Spinal cord (tissue), 10 donors: ENCODE measurements at places on chromosomes 13 and 19. TPM values are rescaled to one million over a fixed set of nuclear protein-coding genes. Genes with fewer than 3 reads are reported as not detected.

LRP3 gene
- 130 TPM for polyA plus RNA-seq

GRCh38 chr13:113981611-113982295, 7.9 kb upstream of the C13orf46 start:
- H3K4me3 ChIP-seq, result no peak overlapping the region
- H3K4me1 ChIP-seq, result peaks cover 3% of the 10 kb centered on the region
- no peak overlapping the region for H3K27ac ChIP-seq
- no peaks in the 10 kb centered on the region for H3K27me3 ChIP-seq
- DNase-seq, result no peak
- peaks cover 56% of the 10 kb centered on the region for H3K36me3 ChIP-seq

- peaks cover 26% of the 10 kb centered on the region for H3K4me1 ChIP-seq
- peaks cover 45% of the 10 kb centered on the region for H3K27me3 ChIP-seq
- DNase-seq, result no peak
- H3K4me3 ChIP-seq, result peak overlapping the region; percentile 33
Measured at GRCh38 chr19:49056101-49056901, 1.2 kb downstream of the CGB7 start.

CEACAM4 gene
- polyA plus RNA-seq, result not detected

DNA sequence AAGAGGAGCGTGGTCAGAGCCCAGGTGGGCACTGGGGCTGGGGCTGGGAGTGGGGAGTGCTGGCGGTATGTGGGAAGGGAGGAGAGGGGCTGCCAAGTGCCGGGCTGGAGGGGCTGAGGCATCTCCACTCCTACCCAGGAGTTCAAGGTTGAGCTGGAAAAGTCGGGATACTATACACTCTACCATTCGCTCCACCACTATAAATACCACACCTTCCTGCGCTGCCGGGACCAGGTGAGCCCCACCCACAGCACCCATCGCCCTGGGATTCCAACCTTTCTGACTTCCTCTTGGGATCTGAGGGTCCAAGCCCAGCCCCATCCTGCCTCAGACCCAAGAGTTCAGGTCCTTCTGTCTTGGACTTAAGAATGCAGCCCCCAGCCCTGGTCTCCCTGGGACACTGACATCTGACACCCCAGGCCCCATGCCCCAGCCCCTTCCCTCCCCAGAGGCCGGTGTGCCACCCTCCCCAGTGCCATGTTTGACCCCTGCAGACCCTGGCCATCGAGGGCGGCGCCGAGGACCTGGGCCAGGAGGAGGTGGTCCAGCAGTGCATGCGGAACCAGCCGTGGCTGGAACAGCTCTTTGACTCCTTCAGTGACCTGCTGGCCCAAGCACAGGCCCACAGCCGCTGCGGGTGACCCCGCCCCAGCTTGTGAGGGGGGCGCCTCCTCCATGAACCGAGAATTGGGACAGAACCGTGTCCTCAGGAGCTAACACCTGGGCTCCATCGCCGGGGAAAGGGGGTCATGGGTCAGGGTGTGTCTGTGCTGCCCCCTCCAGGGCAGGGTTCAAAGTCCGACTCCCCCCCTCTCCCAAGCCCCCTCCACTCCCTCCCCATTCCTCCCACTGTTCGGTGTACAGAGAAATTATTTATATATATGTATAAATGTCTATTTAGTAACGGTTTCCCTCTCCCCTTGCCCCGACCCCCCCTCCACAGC, 14.7 kb downstream of the RRAS start:
- no peak overlapping the region for H3K4me3 ChIP-seq
- H3K27me3 ChIP-seq, result no peaks in the 10 kb centered on the region
- H3K36me3 ChIP-seq, result peaks cover 66% of the 10 kb centered on the region
- H3K27ac ChIP-seq, result no peak overlapping the region
- no peak for DNase-seq
- H3K4me1 ChIP-seq, result peaks cover 4% of the 10 kb centered on the region

DNA sequence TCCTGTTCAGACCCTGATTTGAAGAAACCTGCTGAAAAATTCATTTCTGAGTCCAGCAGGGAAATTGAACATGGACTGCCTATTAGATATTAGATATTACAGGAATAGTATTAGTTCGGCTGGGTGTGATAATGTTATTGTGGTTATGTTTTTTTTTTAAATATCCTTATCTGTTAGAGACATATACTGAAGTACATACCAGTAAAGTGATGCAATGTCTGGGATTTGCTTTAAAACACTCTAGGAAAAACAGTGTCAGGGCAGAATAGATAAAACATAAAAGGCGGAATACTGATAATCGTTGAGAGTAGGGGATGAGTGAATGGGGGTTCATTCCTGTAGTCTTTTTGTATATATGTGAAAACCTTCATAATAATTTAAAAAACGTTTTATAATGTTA, 28.7 kb upstream of the AMER2 start:
- no peak overlapping the region for H3K27ac ChIP-seq
- H3K4me3 ChIP-seq, result no peak overlapping the region
- peaks cover 5% of the 10 kb centered on the region for H3K4me1 ChIP-seq
- H3K27me3 ChIP-seq, result no peaks in the 10 kb centered on the region

GRCh38 chr13:22596171-22596863, 584.5 kb upstream of the SGCG start:
- no peaks in the 10 kb centered on the region for H3K36me3 ChIP-seq
- H3K4me1 ChIP-seq, result no peaks in the 10 kb centered on the region
- no peak for DNase-seq
- H3K4me3 ChIP-seq, result no peak overlapping the region
- H3K27me3 ChIP-seq, result no peaks in the 10 kb centered on the region
- no peak overlapping the region for H3K27ac ChIP-seq

POU2F2 gene
- polyA plus RNA-seq, result 20.6 TPM

DNA sequence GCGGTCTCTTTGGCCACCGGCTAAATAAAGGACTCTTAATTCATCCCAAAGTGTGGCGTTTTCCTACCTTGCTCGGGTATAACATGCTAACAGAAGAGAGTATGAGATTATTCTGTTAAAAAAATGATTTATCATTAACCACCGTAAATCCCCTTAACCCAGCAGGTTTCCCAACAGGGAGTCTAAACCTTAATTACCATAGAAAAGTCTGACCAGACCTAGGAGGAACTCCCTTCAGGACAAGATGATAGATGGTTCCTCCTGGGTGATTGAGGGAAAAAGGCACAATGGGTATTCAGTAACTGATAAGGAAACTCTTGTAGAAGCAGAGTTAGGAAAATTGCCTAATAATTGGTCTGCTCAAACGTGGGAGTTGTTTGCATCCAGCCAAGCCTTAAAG, 193.7 kb downstream of the ZNF737 start:
- H3K27me3 ChIP-seq, result no peaks in the 10 kb centered on the region
- H3K4me1 ChIP-seq, result no peaks in the 10 kb centered on the region
- H3K4me3 ChIP-seq, result no peak overlapping the region
- no peak overlapping the region for H3K27ac ChIP-seq
- no peak for DNase-seq

CYP4F11 gene
- polyA plus RNA-seq, result not detected

GRCh38 chr19:4064496-4065260, 2.0 kb downstream of the ZBTB7A start:
- H3K27ac ChIP-seq, result peak overlapping the region; percentile 84
- DNase-seq, result peak; percentile 73
- peaks cover 4% of the 10 kb centered on the region for H3K27me3 ChIP-seq
- peak overlapping the region; percentile 52 for H3K4me3 ChIP-seq
- H3K4me1 ChIP-seq, result peaks cover 60% of the 10 kb centered on the region

ZNF439 gene
- 23.3 TPM for polyA plus RNA-seq

IGFL3 gene
- polyA plus RNA-seq, result not detected

DNA sequence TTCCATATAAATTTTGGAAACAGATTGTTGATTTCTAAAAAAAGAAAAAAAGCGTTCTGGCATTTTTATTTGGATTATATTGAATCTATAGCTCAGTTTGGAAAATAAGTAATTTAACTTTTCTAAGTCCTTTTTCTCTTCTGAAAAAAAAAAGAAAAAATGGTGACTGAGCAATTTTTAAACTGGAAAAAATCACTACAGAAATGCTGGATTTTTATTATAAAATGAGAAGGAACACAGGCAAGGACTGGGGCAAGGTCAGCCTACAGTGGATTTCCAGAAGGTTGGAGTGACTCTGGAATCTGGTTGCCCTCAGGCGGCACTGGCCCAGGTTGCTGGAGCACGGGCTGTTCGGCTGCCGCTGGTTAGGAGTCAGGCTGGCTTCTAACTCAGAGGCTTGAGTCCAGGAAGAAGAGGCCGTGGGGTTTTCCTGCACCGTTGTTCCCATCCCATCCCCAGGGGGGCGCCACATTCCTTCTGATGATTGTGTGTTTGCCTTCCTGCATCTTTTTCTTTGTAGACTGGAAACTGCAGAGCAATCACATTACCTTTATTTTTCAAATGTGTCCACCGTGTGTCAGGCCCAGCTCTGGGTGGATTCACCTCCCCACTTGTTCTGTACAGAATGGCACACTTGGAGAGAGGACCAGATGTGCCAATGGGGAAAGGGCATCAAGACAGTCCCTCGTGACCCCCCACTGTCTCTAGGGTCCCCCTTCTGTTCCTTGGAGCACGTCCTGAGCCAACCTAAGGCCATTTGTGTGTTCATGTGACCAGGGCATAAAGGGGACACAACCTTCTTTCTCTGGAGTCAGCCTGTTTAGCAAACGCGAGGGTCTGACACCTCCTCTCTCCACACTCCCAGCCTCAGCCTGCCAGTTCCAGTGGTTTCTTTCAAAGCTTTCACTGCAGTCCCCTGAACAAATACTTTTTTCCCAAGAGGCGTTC, 44.5 kb upstream of the GTF3A start:
- H3K36me3 ChIP-seq, result no peaks in the 10 kb centered on the region
- peaks cover 7% of the 10 kb centered on the region for H3K4me1 ChIP-seq
- H3K27me3 ChIP-seq, result peaks cover 12% of the 10 kb centered on the region
- H3K27ac ChIP-seq, result no peak overlapping the region

- H3K4me3 ChIP-seq, result no peak overlapping the region
- H3K4me1 ChIP-seq, result no peaks in the 10 kb centered on the region
- no peak overlapping the region for H3K27ac ChIP-seq
- no peaks in the 10 kb centered on the region for H3K36me3 ChIP-seq
Measured at GRCh38 chr19:10070730-10071446, 15.2 kb upstream of the SHFL start.

DNA sequence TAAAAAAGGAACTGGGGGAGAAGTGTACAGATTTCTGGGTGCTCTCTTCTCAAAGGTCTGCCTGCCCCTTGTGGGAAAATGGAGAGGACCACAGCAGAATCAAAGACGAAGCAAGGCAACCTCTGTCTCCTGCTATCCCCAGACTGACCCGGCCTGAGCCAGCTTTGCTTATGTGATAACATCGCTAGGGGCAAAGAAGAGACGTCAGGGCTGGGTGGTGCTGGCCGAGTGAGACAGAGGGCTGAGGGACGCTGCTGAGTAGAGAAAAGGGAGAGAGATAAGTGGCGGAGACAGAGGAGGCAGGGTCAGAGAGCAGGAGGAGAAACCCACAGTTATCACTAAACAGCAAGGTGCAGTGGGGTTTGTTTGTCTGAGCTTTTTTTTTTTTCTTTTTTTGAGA, 4.6 kb upstream of the MUC16 start:
- DNase-seq, result no peak
- H3K4me1 ChIP-seq, result no peaks in the 10 kb centered on the region
- H3K36me3 ChIP-seq, result no peaks in the 10 kb centered on the region
- no peak overlapping the region for H3K4me3 ChIP-seq
- H3K27ac ChIP-seq, result no peak overlapping the region
- H3K27me3 ChIP-seq, result no peaks in the 10 kb centered on the region

- DNase-seq, result no peak
- no peak overlapping the region for H3K27ac ChIP-seq
- H3K4me1 ChIP-seq, result no peaks in the 10 kb centered on the region
- H3K27me3 ChIP-seq, result no peaks in the 10 kb centered on the region
- no peaks in the 10 kb centered on the region for H3K36me3 ChIP-seq
Measured at GRCh38 chr13:37187105-37187504, 81.6 kb upstream of the CSNK1A1L start.

- no peak overlapping the region for H3K4me3 ChIP-seq
- H3K36me3 ChIP-seq, result peaks cover 32% of the 10 kb centered on the region
- peaks cover 25% of the 10 kb centered on the region for H3K4me1 ChIP-seq
- H3K27me3 ChIP-seq, result no peaks in the 10 kb centered on the region
Measured at GRCh38 chr19:33440241-33440640, 66.7 kb downstream of the CEBPG start.

DNA sequence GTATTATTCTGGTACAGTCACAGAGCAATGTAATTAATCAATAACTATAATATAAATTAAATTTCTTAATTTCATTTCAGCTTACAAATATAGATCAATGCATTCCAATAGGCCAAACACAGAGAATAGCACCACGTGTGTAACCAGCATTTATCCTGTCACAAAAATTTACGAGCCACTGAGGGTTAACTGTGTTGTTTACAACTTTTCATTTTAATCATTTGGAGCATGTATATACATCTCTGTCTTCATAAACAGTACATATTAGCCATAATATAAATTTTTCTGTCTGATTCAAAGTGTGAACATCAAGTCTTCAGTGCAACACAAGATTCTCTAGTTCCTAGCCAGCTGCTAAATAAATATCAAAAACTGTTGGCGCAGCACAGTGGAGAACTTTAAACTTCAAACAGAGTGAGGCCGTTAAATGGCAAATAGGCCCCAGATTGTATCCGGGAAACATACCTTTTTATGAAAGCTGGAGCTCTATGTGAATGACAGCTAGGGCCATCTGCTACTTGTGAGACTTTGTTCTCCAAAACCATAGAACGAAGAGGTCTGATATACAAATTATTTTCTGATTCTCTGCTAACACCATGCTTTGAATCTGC, 105.1 kb downstream of the TBC1D4 start:
- no peaks in the 10 kb centered on the region for H3K4me1 ChIP-seq
- no peak overlapping the region for H3K27ac ChIP-seq
- no peaks in the 10 kb centered on the region for H3K27me3 ChIP-seq

PROSER3 gene
- polyA plus RNA-seq, result 27.7 TPM

- no peaks in the 10 kb centered on the region for H3K4me1 ChIP-seq
- H3K27ac ChIP-seq, result no peak overlapping the region
- no peaks in the 10 kb centered on the region for H3K36me3 ChIP-seq
- no peaks in the 10 kb centered on the region for H3K27me3 ChIP-seq
- H3K4me3 ChIP-seq, result no peak overlapping the region
- DNase-seq, result no peak
Measured at GRCh38 chr13:44278166-44278565, 95.5 kb upstream of the SERP2 start.

DNA sequence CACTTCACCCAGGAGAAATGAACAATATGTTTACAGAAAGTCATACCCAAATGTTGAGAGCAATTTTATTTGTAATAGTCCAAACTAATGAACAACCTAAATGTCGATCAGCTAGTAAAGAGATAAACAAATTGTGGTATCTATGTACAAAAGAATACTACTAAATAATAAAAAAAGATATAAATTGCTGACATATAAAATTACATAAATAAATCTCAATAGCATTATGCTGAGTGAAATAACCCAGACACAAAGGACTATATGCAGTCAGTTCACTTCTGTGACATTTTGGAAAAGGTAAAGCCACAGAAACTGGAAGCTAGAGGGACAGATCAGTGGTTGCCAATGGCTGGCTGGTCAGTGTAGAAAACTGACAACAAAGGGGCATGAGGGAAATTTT, 346.0 kb upstream of the PCDH20 start:
- no peak for DNase-seq
- no peak overlapping the region for H3K4me3 ChIP-seq
- H3K27me3 ChIP-seq, result no peaks in the 10 kb centered on the region
- no peaks in the 10 kb centered on the region for H3K4me1 ChIP-seq

GRCh38 chr19:7368456-7368855, 19.7 kb downstream of the ARHGEF18 start:
- no peaks in the 10 kb centered on the region for H3K4me1 ChIP-seq
- DNase-seq, result no peak
- H3K4me3 ChIP-seq, result no peak overlapping the region
- H3K36me3 ChIP-seq, result peaks cover 7% of the 10 kb centered on the region
- no peaks in the 10 kb centered on the region for H3K27me3 ChIP-seq
- no peak overlapping the region for H3K27ac ChIP-seq

KIRREL2 gene
- 2.8 TPM for polyA plus RNA-seq

GNA15 gene
- 2.8 TPM for polyA plus RNA-seq

ZGLP1 gene
- polyA plus RNA-seq, result 15.7 TPM

LHB gene
- polyA plus RNA-seq, result 0.32 TPM

NEK5 gene
- 7.6 TPM for polyA plus RNA-seq
